GM06990 (cell line): ENCODE measurements at places on chromosomes 5 and 9.
A peak's percentile ranks its signal among the peaks of the same experiment; 100 is the strongest.

GRCh38 chr9:14417237-14417636, 103.3 kb upstream of the NFIB start:
- DNase-seq = no peak

DNA sequence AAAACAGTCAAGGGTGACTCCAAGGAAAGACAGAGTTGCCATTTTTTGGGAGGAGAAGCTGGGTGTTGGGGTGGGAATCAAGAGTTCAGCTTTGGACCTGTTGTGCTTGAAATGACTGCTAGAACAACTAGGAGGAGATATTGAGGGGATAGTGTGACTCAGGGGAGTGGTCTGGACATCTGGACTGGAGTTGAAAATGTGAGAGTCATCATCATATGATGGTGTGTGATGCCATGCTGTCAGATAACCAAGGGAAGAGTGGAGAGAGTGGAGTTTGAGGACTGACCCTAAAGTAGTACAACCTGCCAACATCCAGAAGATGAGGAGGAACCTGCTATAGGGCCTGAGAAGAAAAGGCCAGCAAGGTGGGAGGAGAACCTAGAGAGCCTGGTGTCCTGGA, 199.7 kb downstream of the ARHGEF28 start:
- no peak for DNase-seq

DNA sequence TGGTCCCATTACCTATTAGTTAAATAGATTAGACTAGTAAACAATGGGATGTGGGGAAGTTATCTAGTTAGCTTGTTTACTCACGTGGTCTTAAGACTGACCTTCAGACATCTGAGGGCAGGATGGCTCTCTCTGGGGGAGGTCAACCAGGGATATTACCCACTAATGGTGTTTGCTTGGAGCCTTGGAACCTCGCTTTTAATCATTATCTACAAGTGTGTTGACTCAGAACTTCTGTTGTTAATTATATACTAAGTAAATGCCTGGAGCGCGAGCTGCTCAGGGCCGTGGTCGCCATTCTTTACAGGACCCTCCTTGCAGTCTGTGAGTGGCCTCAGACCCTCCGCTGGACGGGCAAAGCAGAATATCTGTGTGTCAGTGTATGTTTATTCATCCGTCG, 48.5 kb upstream of the ZNF354A start:
- DNase-seq = no peak

- no peak for DNase-seq
These were observed 332.4 kb downstream of the NTRK2 start for GRCh38 chr9:85001925-85002324.

- DNase-seq = no peak
These were observed 52.8 kb upstream of the LRRTM2 start for GRCh38 chr5:138927979-138928378.

GRCh38 chr5:69415584-69415958, 655 bp downstream of the MARVELD2 start:
- DNase-seq = no peak

GRCh38 chr9:109416135-109416706, 81.9 kb downstream of the PTPN3 start:
- peak; percentile 62 for DNase-seq

- DNase-seq = no peak
These were observed 21.1 kb downstream of the VCP start for GRCh38 chr9:35051069-35051967.

DNA sequence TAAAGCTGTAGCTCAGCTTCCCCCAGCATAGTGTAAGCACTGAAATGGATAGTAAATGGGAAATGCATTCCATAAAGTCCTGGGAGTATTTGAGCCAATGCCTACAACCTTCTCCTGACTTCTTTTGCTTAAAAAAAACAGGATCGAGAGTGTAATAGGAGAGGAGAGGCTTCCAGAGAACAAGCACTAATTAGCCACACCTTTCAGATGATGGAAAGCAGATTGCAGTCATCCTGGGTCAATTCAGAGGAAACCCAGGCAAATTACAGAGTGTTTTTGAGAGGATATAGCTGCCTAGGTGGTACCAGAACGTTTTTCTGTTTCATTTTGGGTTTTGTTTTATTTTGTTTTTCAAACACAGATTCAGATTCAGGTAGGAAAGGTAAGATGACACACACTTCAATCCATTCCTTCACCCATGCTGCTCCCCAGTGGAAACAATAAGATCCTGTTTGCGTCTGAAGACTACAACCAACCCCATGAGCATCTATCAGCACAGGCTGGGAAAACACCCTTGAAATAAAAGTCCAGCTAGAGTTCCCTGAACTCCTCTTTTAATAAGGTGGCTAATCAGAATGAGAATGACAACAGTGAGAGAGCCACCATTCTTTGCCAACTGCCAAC, 95.6 kb downstream of the RFK start:
- no peak for DNase-seq
